NCI-H146 (cell line): ENCODE measurements at places on chromosomes 3 and 15.

- DNase-seq: no peak
These were observed 63.1 kb upstream of the MEF2A start for GRCh38 chr15:99502661-99503060.

GRCh38 chr15:57298204-57298603 is 78.1 kb upstream of the CGNL1 start:
- no peak for DNase-seq

DNA sequence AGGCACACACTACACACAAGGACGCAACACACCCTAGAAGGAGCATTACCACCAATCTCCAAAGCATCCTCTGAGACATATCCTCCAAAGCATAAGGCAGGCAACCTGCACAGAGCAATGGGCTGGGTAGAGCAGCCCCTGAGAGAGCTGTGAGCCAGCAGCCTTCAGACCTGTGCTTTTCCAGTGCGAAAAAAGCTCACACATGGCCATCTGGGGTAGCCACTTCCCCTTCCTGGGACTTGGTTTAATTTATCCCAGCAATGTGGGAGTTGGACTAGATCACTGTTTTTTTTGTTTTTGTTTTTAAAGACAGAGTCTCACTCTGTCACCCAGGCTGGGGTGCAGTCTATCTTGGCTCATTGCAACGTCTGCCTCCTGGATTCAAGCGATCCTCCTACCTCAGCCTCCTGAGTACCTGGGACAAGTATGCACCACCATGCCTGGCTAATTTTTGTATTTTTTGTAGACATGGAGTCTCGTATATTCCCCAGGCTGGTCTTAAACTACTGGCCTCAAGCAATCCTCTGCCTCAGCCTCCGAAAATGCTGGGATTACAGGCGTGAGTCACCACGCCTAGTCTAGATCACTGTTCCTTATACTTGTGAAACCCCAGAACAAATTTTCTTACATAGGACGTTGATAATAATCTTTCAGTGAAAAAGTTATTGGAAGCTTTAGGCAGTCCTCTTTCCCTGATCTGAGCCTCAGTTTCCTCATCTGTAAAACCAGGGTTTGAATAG is 18.9 kb downstream of the PTPN23 start:
- no peak for DNase-seq

DNA sequence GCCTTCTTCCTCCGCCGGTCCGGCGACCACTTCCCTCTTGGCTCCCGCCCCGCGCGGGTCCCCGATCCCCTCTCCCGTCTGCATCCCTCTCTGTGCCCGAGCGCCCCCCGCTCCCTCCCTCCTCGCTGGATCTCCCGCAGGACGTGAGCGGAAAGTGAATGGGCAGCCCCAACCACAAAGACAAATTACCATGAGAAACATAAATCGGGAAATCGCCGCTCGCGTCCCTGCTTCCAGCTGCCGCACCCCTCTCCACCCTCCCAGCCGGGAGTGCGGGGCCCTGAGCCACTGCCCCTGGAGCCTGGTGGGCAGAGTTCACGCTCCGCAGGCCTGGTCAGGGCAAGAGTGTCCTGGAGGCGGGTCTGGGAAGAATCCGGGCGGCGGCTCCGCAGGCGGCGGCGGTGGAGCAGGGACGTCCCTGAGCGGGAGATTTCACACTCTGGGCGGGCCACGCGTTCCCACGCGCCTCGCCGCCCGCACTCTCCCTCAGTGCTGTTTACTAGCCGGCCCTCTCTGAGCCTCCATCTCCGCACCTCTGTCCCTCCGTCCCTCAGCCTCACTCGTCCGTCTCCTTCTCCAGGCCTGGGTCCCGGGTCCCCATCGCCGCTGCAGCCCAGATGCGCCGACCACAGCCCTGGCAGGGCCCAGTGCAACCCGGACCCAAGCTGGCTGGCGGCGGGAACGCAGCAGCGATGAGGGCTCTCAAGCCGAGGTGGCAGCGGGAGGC is 835 bp downstream of the SEMA5B start:
- peak; percentile 61 for DNase-seq

DNA sequence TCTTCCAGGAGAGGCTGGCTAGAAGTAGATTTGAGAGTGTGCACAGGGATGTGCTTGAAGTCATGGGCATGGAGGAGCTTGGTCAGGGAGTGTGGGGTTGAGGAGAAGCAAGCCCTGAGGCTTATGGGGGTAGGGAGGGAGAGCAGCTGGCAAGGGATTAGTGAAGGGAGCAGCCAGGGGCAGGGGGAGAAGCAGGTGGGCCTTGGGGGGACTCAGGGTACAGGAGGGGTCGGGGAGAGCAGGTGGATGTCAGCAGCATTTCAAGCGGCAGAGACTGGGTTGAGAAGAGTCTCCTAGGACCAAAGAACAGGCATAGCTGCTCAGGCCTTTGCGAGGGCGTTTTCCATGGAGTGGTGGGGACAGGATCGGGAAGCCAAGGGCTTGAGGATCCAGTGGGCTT is 3.4 kb upstream of the LMAN1L start:
- DNase-seq: no peak

- DNase-seq: no peak
These were observed 31.0 kb upstream of the DLG1 start for GRCh38 chr3:197329382-197329781.

DNA sequence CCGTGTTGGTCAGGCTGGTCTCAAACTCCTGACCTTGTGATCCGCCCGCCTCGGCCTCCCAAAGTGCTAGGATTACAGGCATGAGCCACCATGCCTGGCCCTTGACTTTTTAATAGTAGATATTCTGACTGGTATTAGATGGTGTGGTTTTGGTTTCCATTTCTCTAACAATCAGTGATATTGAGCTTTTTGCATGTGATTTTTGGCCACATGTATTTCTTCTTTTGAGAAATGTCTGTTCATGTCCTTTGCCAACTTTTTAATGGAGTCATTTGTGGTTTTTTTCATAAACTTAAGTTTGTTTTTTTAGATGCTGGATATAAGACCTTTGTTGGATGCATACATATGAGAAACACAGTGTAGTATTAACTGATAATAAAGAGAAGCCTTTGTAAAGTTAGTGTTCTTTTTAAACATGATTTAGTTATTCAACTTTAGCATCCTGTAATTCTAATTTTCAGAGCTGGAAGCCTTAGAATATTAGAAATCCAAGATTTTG is 280.8 kb downstream of the RBMS3 start:
- DNase-seq: no peak

GRCh38 chr3:60528651-60529050 is 722.6 kb downstream of the FHIT start:
- no peak for DNase-seq

GRCh38 chr3:153357436-153357835 is 195.4 kb downstream of the RAP2B start:
- no peak for DNase-seq

DNA sequence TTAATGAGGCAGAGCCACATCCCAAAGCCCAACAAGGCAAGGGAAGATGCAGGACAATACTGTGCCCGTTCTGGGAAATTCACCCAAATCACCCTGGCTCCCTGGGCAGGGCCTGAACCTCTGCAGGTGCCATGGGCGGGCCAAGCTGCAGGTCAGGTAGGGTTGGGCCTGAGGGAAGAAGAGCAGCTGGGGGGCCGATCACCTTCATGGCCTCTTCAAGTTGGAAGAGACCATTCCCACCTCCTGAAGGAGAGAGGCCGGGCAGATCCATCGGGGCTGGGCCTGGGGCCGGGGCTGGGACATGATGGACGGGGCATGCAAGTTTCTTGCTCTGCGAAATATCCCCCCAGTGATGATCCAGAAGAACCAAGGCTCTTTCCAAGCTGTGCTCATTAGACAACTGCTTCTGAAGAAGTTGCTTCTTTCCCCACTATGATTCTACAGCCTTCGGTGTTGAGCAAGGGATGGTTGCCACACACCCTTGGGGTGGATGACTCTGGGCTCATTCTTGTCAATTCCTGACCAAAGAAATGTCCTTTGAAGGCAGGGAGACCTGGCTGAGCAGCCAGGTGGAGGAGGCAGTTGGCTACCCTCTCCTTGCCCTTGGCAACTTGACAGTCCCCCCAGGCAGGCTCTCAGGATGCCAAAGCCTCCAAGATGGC is 38.2 kb downstream of the KLHL25 start:
- DNase-seq: no peak

- DNase-seq: peak; percentile 25
These were observed 517.3 kb downstream of the MECOM start for GRCh38 chr3:169146179-169146665.

GRCh38 chr3:143633816-143634215 is 214.5 kb downstream of the SLC9A9 start:
- DNase-seq: no peak

DNA sequence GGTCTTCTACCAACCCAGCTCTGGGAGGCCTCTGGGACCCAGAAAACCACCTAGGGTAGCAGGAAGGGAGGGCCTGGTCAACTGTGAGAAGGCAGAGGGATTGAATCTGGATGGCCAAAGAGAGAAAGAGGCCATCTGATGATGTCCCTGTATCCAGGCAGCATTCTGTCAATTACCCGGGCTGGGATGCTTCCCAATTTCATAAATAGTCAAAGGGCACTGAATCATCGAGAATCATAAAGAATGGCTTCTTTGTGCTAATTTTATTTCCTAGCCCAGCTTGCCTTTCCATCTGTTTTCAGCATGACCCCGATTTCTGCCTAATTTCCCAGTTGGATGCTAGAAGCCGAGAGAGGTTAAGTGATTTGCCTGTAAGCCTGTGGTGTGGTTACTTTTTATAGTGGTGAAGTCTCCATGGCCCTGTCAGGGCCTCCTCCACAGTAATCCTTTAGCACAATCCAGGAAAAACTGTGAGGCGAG is 129.2 kb downstream of the FAM43A start:
- DNase-seq: no peak

- no peak for DNase-seq
These were observed 3.3 kb downstream of the CRYBG3 start for GRCh38 chr3:97825101-97825500.

GRCh38 chr3:57864853-57865252 is 108.7 kb downstream of the SLMAP start:
- DNase-seq: no peak

DNA sequence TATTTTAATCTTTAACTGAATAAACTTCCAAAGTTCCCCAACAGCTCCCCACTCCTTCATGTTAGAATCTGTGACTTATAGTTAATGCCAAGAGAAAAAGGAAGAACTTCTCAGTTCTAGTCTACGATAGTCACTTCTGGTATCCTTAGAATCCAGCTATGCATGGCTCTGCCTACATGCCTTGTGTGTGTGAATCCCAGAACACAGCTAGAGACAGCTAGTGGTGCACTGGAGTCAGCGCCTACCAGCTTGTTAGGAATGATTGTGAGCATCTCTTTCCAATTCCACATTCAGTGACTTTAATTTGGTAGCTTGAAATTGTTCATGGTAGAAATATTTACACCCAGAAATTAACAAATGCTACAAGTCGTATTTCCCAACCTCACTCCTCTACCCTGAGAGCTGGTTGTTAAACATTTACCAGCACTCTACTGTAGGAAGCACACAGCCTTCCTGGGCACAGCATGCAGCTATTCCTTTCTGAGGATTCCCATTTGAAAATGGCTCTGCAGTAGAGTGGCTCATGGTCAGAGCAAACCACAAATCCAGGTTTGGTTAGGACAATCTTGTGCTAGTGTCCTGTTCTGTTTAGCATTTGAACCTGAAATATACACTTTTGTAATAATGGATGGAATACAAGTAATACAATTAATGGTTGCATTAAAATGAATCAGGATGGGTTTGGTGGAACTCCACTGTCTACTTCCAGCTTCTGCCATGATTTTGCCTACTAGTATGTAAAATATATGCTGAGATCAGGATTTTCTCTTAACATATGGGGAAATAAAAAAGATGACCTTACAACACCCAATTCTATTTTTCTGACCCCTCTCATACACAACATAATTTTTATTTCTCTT is 371.0 kb upstream of the GBE1 start:
- no peak for DNase-seq

- no peak for DNase-seq
These were observed 19.8 kb downstream of the GNB5 start for GRCh38 chr15:52171386-52171785.

- DNase-seq: no peak
These were observed 170.7 kb downstream of the OCA2 start for GRCh38 chr15:27928386-27928785.

DNA sequence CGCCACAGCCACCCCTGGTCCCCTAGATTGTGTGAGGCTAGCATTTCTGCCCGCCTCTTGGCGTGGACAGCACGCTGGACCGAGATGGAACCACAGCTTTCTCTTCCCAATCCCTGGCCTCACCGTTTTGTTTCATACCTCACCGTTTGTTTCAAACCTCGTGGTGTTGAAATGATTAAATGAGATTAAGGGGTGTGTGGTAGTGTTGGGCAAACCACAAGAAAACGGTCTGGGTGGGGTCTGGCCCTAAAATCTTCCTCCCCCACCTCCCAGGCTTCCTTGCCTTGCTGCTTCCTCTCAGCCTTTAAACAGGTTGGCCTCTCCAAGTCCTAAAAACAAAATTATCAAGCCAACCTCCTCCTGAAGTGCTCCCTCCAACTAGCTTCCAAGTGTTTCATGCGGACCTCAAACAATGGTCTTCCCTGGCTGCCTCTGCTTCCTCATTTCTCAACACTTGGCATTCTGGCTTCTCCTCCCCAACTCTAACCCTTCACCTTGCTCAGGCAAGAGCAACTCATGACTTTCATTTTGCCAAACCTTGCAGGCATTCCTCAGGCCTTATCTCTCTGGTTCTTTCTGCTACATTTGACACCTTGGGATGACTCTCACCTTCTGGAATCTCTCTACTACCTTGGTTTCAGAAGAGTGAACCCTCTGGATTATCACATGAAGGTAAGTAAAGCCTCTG is 1.4 kb upstream of the ATP13A3 start:
- DNase-seq: no peak

GRCh38 chr3:63685340-63685739 is 32.9 kb downstream of the SNTN start:
- no peak for DNase-seq

DNA sequence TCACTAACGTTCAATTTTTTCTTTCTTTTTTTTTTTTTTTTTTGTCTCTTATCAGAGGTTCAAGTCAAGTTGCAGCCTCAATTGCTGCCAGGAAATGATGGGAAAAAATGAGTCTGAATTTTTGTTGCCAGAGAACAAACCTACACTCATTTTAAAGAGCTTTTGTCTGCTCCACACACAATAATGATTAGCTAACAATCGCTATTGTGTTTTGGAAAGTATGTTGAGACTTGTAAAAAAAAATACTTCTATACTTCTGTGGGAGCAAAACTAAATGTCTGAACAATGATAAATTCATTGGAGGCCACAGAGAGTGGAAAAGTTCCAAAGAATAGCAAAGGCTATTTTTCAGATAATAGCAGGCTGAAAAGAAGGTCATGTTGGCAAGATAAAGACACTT is 176.3 kb upstream of the LMCD1 start:
- no peak for DNase-seq

GRCh38 chr3:127368186-127369032 is 80.6 kb upstream of the PRR20G start:
- DNase-seq: peak; percentile 76

- no peak for DNase-seq
These were observed 55.0 kb upstream of the RFX7 start for GRCh38 chr15:56298723-56299122.

- DNase-seq: no peak
These were observed 27.4 kb downstream of the CALML4 start for GRCh38 chr15:68177742-68178141.
